ENCODE measurements at places on chromosomes 4 and X. TPM values are rescaled to one million over a fixed set of nuclear protein-coding genes. Genes with fewer than 3 reads are reported as not detected.
A peak's percentile ranks its signal among the peaks of the same experiment; 100 is the strongest.

- no peak overlapping the region for H3K27ac ChIP-seq
- no peaks in the 10 kb centered on the region for H3K4me1 ChIP-seq
- no peaks in the 10 kb centered on the region for H3K36me3 ChIP-seq
- no peak for DNase-seq
- H3K4me3 ChIP-seq = no peak overlapping the region
Observed at GRCh38 chrX:123570011-123570590, 162.8 kb downstream of the THOC2 start.

ADH1C gene
- total RNA-seq = not detected

- DNase-seq = no peak
- no peaks in the 10 kb centered on the region for H3K36me3 ChIP-seq
- H3K4me1 ChIP-seq = no peaks in the 10 kb centered on the region
- H3K27ac ChIP-seq = no peak overlapping the region
Observed at GRCh38 chr4:158588285-158588684, 66.6 kb downstream of the RXFP1 start.

DNA sequence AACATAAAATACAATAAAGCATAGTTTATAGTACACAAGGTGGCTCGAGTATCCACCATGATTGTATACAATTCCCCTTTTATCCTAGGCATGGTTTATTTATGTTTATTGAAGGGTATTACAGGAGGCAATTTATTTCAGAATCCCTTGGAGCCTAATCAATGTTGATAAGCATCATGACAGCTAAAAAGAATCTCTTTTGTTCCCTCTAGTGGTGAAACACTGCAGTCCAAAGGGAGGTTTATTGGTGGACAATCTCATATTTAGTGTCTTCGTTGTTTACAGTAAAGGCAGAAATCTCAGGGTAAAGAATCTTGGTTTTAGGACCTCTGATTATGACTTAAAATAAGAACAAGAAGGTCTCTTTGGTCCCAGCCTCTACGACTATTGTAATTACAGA lies 1712.5 kb downstream of the C4orf33 start:
- H3K4me3 ChIP-seq = no peak overlapping the region
- H3K27me3 ChIP-seq = no peaks in the 10 kb centered on the region
- no peak overlapping the region for H3K27ac ChIP-seq
- DNase-seq = no peak

GRCh38 chr4:83112678-83113428 lies 1.7 kb downstream of the PLAC8 start:
- DNase-seq = peak; percentile 21
- H3K27me3 ChIP-seq = no peaks in the 10 kb centered on the region
- H3K4me1 ChIP-seq = peaks cover 58% of the 10 kb centered on the region
- H3K4me3 ChIP-seq = peak overlapping the region; percentile 91

DNA sequence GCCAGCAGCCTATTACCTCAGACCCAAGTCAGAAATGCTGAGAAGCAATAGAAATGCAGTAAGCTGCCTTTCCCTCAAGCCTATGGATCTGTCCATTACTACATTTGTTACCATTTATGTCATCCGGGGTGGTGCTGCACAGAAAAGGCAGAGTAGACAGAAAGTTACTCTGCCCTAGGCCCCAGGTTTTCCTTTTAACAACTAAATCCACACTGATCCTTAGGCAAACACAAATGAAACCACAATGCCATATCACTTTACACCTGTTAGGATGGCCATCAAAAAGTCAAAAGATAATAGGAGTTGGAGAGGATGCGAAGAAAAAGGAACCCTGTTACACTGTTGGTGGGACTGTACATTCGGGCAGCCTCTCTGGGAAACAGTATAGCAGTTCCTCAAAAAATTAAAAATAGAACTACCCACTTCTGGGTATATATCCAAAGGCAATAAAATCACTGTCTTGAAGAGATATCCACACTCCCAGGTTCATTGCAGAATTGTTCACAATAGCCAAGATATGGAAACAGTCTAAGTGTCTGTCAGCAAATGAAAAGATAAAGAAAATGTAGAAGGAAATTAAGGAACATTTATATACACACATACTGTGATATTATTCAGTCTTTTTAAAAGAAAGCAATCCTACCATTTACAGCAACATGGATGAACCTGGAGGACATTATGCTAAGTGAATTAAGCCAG lies 186.3 kb downstream of the NWD2 start:
- H3K27ac ChIP-seq = no peak overlapping the region
- no peak overlapping the region for H3K4me3 ChIP-seq
- H3K27me3 ChIP-seq = peaks cover 18% of the 10 kb centered on the region
- H3K4me1 ChIP-seq = no peaks in the 10 kb centered on the region
